Breast epithelium (tissue), 4 donors: ENCODE measurements at places on chromosomes 6 and 20.

DNA sequence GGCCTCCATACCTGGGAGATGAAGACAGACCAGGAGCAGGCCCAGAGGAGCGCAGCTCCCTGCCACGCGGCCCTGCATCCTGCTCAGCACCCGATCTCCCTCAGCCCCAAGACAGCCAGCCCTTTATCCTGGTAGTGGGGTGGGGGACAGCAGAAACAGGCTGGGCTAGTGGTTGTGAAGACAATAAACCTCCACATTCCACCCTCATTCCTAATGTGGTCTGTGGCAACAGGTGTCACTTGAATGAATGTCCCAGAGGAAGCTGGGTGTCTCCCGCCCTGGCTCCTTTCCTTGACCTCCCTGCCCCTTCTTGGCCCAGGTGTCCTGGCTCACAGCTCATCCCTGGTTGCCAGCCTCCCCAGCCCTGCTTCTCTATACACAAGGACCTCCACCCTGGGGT lies at the start of gene C6orf15:
C6orf15 (minus strand) TSS at position 98 of the 400 bp plus-strand sequence; CDS start at position 78, 20 bp downstream.
- DNase-seq: no peak

DNA sequence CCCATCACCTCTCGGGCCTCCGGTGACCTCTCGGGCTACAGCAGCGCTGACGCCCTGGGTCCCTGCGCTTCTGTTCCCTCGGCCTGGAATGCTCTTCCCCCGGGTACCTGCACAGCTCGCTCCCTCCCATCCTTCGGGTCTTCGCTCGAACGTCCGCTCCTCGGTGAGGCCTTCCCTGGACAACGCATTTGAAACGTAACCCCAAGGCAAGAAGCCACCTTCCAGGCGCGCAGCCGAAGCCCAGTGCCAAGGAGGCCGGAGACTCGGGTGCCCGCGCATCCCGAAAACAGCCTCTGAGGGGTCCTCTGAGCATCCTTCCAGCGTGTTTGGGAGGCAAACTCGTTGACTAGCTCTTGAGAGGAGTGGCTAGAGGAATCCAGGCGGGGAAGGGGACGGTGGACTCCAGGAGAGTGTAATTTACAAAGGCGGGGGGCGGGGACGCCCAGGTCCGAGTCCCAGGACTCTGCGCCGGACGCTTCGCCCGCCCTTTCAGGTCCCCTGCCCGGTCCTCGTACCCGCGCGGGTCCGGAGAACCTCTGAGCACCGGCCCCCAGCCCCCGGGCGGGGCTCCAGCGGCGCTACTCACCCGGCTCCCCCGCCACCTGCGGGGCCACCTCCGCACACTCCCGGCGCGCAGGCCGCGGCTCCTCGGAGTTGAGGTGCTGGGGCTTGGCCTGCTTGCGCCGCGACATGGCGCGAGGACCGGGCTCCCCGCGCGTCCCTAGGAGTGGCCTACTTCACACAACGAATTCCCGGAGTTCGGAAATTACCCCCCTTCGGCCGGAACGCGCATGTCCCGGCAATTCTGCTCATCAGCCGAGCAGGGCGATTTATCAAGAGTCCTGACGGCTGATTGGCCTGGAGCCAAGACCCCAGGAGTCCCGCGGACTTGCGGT lies 86.8 kb downstream of the ZFP64 start:
- DNase-seq: no peak

GRCh38 chr6:69631552-69632346 lies 165.1 kb downstream of the LMBRD1 start:
- no peak for DNase-seq

DNA sequence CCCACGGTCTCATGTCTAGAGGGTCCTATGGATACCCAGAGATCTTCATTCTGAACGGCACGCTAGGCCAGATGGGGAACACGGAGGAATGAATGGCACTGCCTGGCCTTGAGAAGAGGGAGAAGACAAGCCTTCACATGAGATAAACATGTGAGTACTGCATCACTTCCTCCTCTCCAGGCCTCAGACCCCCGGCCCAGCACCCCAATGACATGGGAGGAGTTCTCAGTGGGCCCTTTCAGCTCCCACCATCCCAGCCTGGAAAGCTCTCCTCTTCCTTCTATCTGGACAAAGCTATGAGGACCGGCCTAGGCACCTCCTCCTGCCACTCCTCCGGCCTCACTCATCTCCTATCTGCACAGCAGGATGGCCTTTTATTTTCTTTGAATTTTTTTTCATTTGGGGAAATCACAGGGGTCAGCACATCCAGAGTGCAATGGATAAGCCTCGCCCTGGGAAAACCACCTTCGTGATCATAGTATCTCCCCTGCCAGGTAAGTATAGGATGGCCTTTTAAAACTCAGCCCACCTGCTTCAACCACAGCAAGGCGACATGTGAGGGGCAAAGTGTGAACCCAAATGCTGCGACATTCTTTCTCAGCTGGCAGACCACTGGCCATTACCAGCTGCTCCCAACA lies 39.2 kb upstream of the CDKN1A start:
- DNase-seq: no peak

- DNase-seq: no peak
These were observed 204.4 kb upstream of the ID4 start for GRCh38 chr6:19632786-19633185.

GRCh38 chr6:62286470-62286843 lies 432 bp upstream of the KHDRBS2 start:
- DNase-seq: no peak

GRCh38 chr6:85004361-85004995 lies 240.1 kb upstream of the TBX18 start:
- no peak for DNase-seq

GRCh38 chr6:4369616-4370015 lies 234.2 kb upstream of the ECI2 start:
- DNase-seq: no peak

DNA sequence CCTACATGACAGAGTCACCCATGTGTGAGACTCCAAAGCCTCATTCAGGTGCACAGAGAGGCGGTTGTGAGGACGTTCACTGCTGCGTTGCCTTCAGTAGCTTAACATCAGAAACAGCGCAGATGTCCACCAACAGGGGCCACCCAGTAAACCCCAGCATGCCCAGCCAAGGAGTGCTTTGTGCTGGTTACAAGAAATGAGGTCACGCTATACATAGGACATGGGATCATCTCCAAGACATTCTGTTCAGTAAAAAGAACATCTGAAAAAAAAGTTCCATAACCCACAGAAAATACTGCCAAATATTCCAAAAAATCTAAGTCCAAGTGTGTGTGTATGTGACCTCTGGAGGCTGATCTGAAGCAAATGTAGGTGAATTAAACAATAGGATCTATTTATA lies 16.0 kb downstream of the SLC52A3 start:
- DNase-seq: no peak

GRCh38 chr6:41546866-41547798 lies 951 bp downstream of the FOXP4 start:
- DNase-seq: no peak

- DNase-seq: no peak
These were observed 462.5 kb upstream of the BTBD3 start for GRCh38 chr20:11454966-11455799.

GRCh38 chr6:89048985-89049384 lies 31.6 kb upstream of the PNRC1 start:
- no peak for DNase-seq

GRCh38 chr6:79609225-79609595 lies 21.9 kb upstream of the SH3BGRL2 start:
- DNase-seq: no peak

GRCh38 chr20:20076297-20077065 lies 24.1 kb downstream of the CFAP61 start:
- DNase-seq: no peak

DNA sequence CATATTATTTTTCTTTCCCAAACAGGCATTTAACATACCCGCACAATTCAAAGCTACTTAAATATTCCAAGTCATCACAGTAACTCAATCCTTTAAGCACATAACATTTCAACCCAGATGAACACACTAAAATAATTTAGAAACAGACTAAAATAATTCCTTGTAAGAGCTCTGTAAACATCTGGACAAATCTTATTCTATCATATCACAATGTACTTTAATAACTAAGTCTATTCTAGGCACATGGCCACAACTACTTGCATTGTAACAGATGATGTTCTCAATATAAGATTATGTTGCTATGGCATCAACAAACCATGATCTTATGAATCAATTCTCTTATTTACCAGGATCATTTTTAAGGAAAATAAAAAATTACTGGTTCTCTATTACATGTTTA lies 123.2 kb upstream of the THEMIS start:
- no peak for DNase-seq

DNA sequence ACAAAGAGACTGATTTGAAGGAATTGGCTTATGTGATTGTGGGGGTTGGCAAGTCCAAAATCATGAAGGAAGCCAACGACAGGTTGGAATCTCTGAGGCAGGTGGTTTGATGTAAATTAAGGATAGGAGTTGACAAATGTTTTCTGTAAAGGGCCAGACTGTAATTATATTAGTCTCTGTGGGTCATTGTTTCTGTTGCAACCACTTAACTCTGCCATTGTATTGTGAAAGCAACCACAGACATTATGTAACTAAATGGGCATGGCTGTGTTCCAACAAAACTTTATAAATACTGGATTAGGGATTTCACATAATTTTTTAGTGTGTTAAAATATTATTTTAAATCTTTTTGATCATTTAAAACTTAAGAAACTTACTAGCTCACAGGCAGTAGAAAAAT lies 199.2 kb upstream of the MYLIP start:
- no peak for DNase-seq

GRCh38 chr6:102438171-102438570 lies 1044.7 kb downstream of the GRIK2 start:
- DNase-seq: no peak

DNA sequence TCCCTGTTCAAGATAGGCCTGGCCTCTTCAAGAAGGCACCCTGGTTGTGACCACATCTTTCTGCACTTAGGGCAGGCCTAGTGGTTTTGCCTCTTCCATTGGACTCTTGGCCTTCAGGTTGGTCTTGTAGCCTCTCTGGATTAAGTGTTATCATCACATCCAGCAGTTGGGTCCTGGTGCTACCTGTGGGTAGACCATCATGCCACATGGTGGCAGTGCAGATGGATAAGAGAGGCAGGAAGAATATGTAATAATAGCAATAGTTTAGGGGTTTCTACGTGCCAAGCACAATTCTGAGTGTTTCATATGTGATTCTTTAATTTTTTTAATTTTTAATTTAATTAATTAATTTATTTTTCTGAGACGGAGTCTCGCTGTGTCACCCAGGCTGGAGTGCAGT lies 28.5 kb upstream of the SNRPB2 start:
- DNase-seq: no peak

- DNase-seq: no peak
These were observed 3.5 kb downstream of the HLA-B start for GRCh38 chr6:31353384-31353945.
